ENCODE measurements at places on chromosomes 4 and X.

DNA sequence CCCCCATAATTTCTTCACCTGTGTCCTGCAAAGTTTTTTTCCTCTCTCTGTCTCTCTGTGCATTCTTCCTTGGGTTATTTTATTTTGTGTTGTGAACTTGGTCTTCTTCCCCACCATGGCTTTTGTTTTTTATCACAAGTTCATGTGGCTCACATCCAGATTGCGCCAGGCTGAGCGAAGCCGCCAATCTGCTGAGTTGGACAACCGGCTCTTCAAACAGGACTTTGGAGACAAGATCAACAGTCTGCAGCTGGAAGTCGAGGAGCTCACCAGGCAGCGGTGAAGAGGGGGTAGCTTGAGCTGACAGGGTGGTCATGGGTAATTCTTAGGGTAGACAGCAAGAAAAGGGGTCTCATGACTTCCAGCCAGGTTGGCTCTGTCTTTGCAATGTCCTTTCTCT lies 46.1 kb downstream of the GRSF1 start:
- H3K36me3 ChIP-seq, result peaks cover 8% of the 10 kb centered on the region
- H3K4me1 ChIP-seq, result peaks cover 2% of the 10 kb centered on the region
- no peaks in the 10 kb centered on the region for H3K27me3 ChIP-seq
- no peak overlapping the region for H3K27ac ChIP-seq
- no peak overlapping the region for H3K4me3 ChIP-seq

GRCh38 chrX:46978341-46979291 lies 66.4 kb downstream of the JADE3 start:
- no peaks in the 10 kb centered on the region for H3K4me1 ChIP-seq
- H3K27me3 ChIP-seq, result peaks cover 9% of the 10 kb centered on the region
- no peak overlapping the region for H3K27ac ChIP-seq
- peak; percentile 88 for DNase-seq
- no peak overlapping the region for H3K4me3 ChIP-seq

- H3K27ac ChIP-seq, result no peak overlapping the region
- no peak overlapping the region for H3K4me3 ChIP-seq
- H3K4me1 ChIP-seq, result no peaks in the 10 kb centered on the region
- H3K36me3 ChIP-seq, result no peaks in the 10 kb centered on the region
Observed at GRCh38 chr4:143411527-143412419, 75.1 kb downstream of the GAB1 start.

DNA sequence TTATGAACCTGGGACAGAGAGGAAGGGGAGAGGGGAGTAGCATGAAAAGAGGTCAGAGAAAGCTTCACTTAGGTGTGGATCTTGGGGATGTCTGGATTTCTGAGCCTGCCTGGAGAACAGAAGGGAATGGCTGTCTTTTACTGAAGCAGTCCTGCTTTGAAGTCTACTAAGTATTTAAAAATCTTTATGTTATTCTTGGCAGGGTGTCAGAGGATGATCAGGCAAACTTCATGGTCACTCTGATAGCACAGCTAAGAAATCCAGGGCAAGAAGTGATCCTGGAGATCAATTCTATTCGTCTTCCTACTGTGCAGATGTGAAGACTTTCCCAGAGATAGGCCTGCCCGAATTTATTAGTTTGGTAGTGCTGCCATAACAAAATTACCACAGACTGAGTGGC lies 464.4 kb upstream of the BOD1L1 start:
- no peak for DNase-seq
- no peaks in the 10 kb centered on the region for H3K4me1 ChIP-seq
- no peaks in the 10 kb centered on the region for H3K36me3 ChIP-seq

- H3K4me3 ChIP-seq, result no peak overlapping the region
- H3K36me3 ChIP-seq, result no peaks in the 10 kb centered on the region
- H3K4me1 ChIP-seq, result no peaks in the 10 kb centered on the region
- no peak overlapping the region for H3K27ac ChIP-seq
- H3K27me3 ChIP-seq, result peaks cover 4% of the 10 kb centered on the region
Observed at GRCh38 chr4:95217197-95217596, 331.6 kb downstream of the UNC5C start.

- no peaks in the 10 kb centered on the region for H3K27me3 ChIP-seq
- no peaks in the 10 kb centered on the region for H3K36me3 ChIP-seq
- H3K4me3 ChIP-seq, result no peak overlapping the region
- H3K4me1 ChIP-seq, result peaks cover 2% of the 10 kb centered on the region
Observed at GRCh38 chr4:13888112-13888511, 260.6 kb upstream of the BOD1L1 start.

- H3K27ac ChIP-seq, result no peak overlapping the region
- H3K4me1 ChIP-seq, result peaks cover 6% of the 10 kb centered on the region
- peak; percentile 54 for DNase-seq
Observed at GRCh38 chrX:19372547-19373331, 29.0 kb downstream of the PDHA1 start.

GRCh38 chr4:152422817-152423320 lies 113.0 kb downstream of the FBXW7 start:
- no peak for DNase-seq
- H3K4me1 ChIP-seq, result peaks cover 10% of the 10 kb centered on the region
- H3K27ac ChIP-seq, result no peak overlapping the region
- H3K27me3 ChIP-seq, result no peaks in the 10 kb centered on the region

GRCh38 chr4:138958519-138958918 lies 57.1 kb upstream of the NOCT start:
- H3K4me3 ChIP-seq, result no peak overlapping the region
- H3K36me3 ChIP-seq, result no peaks in the 10 kb centered on the region
- H3K4me1 ChIP-seq, result peaks cover 4% of the 10 kb centered on the region
- H3K27ac ChIP-seq, result no peak overlapping the region
- DNase-seq, result no peak
- H3K27me3 ChIP-seq, result peaks cover 6% of the 10 kb centered on the region

DNA sequence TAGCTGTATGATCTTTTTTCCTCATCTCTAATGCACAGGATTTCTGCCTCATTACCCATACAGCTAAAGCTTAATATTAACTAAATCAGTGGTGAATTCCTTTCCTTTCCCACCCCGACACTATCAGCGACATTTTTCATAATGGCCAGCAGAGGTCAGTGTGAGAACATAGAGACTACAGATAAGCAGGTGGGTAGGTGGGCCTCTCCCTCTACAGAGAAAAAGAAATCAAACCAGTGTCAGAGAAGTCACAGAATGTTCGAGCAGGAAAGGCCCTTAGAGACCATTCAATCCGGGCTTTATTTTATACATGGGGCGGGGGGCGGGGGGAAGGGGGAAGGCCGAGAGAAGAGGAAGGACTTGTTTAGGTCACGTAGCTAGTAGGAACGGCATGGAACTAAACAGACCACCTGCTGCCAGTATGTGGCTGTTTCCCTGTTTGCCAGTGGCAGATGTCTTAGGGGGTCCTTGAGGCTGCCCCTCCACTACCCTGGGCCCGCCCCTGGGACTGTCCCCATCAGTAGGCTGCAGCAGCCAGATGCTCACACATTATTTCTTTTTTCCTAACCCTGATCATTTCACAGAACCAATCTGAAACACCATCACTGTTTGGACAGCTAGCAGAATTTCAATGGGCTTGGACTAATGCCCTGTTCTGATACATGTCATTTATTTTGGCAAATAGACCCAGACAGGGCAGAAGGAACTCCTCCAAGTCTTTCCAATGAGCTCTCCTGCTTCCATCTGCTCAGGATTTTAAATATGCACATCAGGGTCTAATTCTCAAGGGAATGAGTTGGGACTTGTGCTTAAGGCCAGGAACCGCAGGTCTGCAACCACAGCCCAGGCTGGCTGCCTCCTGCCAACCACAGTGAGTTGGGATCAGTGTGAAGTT lies 133.4 kb downstream of the ATG4A start:
- no peak overlapping the region for H3K27ac ChIP-seq
- H3K36me3 ChIP-seq, result no peaks in the 10 kb centered on the region
- H3K27me3 ChIP-seq, result peaks cover 3% of the 10 kb centered on the region
- DNase-seq, result peak; percentile 55
- H3K4me3 ChIP-seq, result no peak overlapping the region
- H3K4me1 ChIP-seq, result no peaks in the 10 kb centered on the region

GRCh38 chr4:106371161-106371560 lies 2.6 kb upstream of the GIMD1 start:
- H3K36me3 ChIP-seq, result no peaks in the 10 kb centered on the region
- H3K27me3 ChIP-seq, result peaks cover 20% of the 10 kb centered on the region

GRCh38 chr4:71189471-71189870 lies 149.3 kb upstream of the SLC4A4 start:
- peaks cover 73% of the 10 kb centered on the region for H3K27me3 ChIP-seq
- no peak overlapping the region for H3K27ac ChIP-seq
- H3K4me1 ChIP-seq, result peaks cover 18% of the 10 kb centered on the region
- H3K36me3 ChIP-seq, result no peaks in the 10 kb centered on the region
- H3K4me3 ChIP-seq, result no peak overlapping the region
- no peak for DNase-seq

DNA sequence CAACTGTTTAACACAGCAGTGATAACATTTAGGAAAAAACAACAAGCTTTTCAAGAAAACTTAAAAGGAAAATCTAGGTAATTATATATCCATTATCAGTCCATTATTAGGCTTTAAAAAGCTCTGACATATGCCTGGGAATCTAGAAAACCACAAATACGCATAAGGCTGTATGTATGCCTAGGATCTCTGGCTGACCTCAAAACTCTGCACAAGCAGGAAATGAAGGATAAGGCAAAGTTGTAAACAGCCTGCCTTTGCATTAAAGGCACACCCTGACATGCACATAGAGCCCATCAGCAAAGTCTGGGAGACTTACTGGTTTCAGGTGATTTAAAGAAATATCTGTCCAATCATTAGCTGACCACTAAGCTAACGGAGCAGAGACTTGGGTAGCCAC lies 14.0 kb downstream of the TIMP1 start:
- no peak for DNase-seq
- H3K4me3 ChIP-seq, result no peak overlapping the region
- H3K27me3 ChIP-seq, result peaks cover 7% of the 10 kb centered on the region
- H3K36me3 ChIP-seq, result peaks cover 6% of the 10 kb centered on the region

- H3K36me3 ChIP-seq, result no peaks in the 10 kb centered on the region
- no peaks in the 10 kb centered on the region for H3K27me3 ChIP-seq
- H3K4me3 ChIP-seq, result no peak overlapping the region
- no peaks in the 10 kb centered on the region for H3K4me1 ChIP-seq
- no peak for DNase-seq
Observed at GRCh38 chrX:80316526-80316925, 103.7 kb upstream of the TENT5D start.

DNA sequence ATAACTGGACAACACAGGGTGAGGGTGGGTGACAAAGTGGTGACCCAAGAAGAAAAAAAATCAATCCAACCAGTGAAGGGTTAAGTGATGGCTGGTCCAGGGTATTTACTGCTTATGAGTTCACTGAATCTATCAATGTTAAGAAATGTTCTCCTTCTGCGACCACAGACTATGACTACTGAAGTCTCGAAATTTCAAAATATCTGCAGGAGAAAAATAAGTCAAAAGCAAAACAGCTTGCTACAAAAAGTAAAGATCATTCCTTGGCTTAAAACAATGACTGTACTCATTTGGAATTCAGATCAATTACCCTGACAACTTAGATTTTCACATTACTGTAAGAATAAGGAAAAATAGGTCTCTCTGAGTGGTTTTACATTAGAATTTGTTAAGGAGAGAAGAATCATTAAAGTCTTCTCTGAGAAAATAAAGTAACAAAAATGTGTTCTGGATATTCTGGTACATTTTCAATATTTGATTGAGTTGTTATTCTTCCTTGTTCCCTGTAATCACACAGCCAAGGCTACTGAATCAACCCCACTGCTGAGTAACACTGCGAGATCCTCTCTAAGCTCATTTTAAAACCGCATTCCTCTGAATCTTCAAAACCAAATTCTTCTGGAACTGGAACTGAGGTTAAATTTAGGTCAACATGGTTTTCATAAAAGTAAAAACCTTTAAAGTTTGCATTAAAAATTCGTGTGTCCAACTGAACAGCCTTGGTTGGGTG lies 22.7 kb downstream of the SMPX start:
- H3K27me3 ChIP-seq, result no peaks in the 10 kb centered on the region
- H3K27ac ChIP-seq, result no peak overlapping the region
- DNase-seq, result no peak
- H3K4me3 ChIP-seq, result no peak overlapping the region

- no peak overlapping the region for H3K27ac ChIP-seq
- no peaks in the 10 kb centered on the region for H3K4me1 ChIP-seq
- H3K27me3 ChIP-seq, result no peaks in the 10 kb centered on the region
- no peaks in the 10 kb centered on the region for H3K36me3 ChIP-seq
- DNase-seq, result no peak
Observed at GRCh38 chr4:80927420-80927819, 103.1 kb upstream of the BMP3 start.

GRCh38 chr4:87038837-87039615 lies 104.2 kb downstream of the AFF1 start:
- H3K27me3 ChIP-seq, result no peaks in the 10 kb centered on the region
- H3K4me1 ChIP-seq, result peaks cover 27% of the 10 kb centered on the region
- no peak for DNase-seq
- no peaks in the 10 kb centered on the region for H3K36me3 ChIP-seq

DNA sequence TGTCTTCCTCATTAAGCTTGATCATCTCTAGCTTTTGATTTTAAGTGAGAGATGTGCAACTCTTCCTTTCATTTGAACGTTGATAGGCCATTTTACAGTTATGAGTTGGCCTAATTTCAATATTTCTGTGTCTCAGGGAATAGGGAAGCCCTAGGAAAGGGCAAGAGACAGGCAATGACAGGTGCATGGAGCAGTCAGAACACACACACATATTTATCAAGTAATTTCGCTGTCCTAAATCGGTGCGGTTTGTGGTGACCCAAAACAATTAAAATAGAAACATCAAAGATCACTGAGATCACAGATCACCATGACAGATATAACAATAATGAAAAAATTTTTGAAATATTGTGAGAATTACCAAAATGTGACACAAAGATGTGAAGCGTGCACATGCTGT lies 87.7 kb upstream of the LSM6 start:
- no peak for DNase-seq
- no peak overlapping the region for H3K27ac ChIP-seq
- H3K4me1 ChIP-seq, result no peaks in the 10 kb centered on the region
- peaks cover 36% of the 10 kb centered on the region for H3K27me3 ChIP-seq
- no peak overlapping the region for H3K4me3 ChIP-seq

DNA sequence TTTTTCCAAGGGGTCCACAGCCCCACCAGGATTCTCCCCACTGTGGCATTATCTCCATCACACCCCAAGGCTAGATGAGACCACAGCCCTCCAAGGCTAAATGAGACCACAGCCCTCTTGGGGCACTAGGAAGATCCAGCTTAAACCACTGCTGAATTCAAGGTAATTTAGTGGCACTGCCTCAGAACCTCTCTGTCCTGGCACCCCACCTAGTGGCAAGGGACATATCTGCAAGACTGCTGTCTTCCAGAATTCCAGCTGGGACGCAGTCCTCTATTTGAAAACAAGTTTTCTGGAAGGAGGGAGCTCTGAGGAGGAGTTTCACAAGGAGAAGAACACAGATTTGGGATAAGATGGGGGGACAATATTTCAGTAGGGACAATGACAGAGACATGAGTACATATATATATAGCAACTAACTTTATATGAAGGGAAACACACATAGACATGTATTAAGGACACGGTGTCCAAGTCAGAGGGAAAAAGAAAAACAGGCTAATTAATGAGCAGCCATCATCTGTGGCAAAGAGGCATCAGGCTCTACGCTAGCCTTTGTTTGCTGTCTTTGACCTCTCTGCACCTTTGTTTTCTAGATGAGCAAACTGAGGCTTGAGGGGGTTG lies 9.3 kb downstream of the CETN2 start:
- H3K4me3 ChIP-seq, result no peak overlapping the region
- DNase-seq, result peak; percentile 71
- peaks cover 2% of the 10 kb centered on the region for H3K4me1 ChIP-seq
- no peak overlapping the region for H3K27ac ChIP-seq

GRCh38 chrX:21658152-21658737 lies at the start of gene KLHL34:
TSS of gene KLHL34 (minus strand) at chrX:21658330. CDS start at chrX:21657788, 542 bp downstream.
- H3K36me3 ChIP-seq, result peaks cover 1% of the 10 kb centered on the region
- H3K27me3 ChIP-seq, result peaks cover 9% of the 10 kb centered on the region
- H3K4me1 ChIP-seq, result peaks cover 2% of the 10 kb centered on the region
- no peak within 1 kb of the TSS for H3K27ac ChIP-seq

GRCh38 chr4:139768366-139768765 lies 102.7 kb downstream of the MGST2 start:
- H3K27ac ChIP-seq, result no peak overlapping the region
- no peaks in the 10 kb centered on the region for H3K27me3 ChIP-seq
- no peaks in the 10 kb centered on the region for H3K4me1 ChIP-seq
- no peak for DNase-seq

All from activated CD4-positive, alpha-beta T cell treated with anti-CD3 and anti-CD28 coated beads, Interleukin-2, amount 10 ng/mL, durations not matched to agents 24 days and 14 days (primary cell).